H9 (cell line): ENCODE measurements at places on chromosomes 16 and 17.

DNA sequence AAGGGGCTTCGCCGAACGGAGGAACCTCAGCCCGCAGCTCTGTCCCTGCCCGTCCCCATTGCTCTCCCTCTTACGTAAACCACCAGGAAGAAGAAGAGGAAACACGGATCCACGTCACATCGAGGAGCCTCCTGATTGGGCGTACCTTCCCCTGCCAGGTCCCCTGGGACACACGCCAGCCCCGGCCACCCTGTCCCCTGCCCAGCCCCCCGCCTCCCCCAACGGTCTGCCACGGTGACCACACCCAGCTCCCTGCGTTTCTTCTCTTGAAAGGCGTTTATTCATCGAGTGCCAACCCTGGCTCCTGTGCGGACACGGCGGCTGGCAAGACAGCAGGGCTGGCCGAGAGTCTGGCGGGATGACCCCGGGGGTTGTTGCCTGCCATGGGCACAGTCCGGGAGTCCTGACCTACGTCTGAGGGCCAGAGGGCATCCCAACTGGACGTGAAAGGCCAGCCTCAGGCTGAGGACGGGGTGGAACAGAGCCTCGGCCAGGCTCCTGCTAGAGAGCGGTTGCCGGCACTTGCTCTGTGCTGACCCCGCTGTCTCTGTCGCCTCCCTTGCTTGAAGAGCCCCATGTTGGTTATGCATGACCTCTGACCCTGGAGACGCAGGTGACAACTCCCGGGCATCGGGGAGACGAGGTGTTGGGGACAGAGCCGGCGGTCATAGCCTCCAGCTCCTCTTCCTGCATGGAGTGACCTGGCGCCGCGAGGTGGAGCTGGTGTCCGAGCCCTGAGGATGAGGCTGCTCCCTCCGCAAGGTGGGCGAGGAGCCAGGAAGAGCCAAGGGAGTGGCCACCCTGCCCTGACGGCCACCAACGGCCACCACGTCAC lies 40.5 kb upstream of the ACSF3 start:
- no peak for DNase-seq

GRCh38 chr17:77719806-77720205 lies 238.7 kb upstream of the TNRC6C start:
- peak; percentile 14 for DNase-seq

GRCh38 chr17:81286491-81287145 lies 8.5 kb downstream of the SLC38A10 start:
- no peak for DNase-seq

- DNase-seq = no peak
Measured at GRCh38 chr17:38421871-38422827, 6.1 kb upstream of the ARHGAP23 start.

- peak; percentile 74 for DNase-seq
Measured at GRCh38 chr17:3892095-3892998, 506 bp downstream of the CAMKK1 start.

DNA sequence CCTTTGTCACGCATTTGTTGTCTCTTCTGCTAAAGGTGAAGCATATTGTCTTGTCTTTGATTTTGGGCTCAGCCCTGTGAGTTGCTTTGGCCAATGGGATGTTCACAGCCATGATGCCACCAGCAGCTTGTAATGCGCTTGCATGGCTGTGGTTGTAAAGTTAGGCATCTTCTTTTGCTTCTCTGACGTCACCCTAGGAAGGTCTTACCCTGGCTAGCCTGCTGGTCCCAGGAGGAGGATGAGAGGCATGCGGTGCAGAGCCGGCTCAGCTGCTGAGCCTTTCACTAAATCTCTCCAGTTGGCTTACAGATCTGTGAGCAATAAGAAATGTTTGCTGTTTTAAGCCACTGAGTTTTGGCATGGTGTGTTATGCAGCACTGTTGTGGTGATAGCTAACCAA lies 40.8 kb downstream of the IRX6 start:
- no peak for DNase-seq
